Right renal cortex interstitium (tissue), 3 donors: ENCODE measurements at places on chromosomes 2 and 18. TPM values are rescaled to one million over a fixed set of nuclear protein-coding genes. Genes with fewer than 3 reads are reported as not detected.

Gene VWC2L
- polyA plus RNA-seq = 0.07 TPM

Gene REG3G
- not detected for polyA plus RNA-seq

Gene ANKRD30B
- polyA plus RNA-seq = 0.16 TPM

Gene SERPINB12
- polyA plus RNA-seq = not detected

Gene DYSF
- polyA plus RNA-seq = 17.0 TPM

Gene CNDP1
- polyA plus RNA-seq = 1.2 TPM

Gene TFCP2L1
- polyA plus RNA-seq = 63.5 TPM

DNA sequence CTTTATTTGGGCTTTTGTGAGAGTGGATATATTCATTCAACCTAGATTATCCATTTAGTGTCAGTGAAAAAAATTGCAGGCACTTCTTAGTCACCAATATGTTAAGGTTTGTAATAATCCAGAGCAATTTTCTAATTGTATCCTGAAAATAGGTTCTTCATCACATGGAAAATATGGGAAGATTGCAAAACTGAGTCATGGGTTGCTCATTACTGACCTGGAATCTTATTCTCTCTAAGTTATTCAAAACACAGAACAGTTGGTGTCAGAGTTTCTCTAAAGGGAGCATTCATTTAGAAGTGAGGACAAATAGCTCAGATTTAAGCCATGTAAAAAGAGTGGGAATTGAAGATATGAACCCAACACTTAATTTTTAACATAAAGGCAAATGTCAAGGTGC lies 181.3 kb downstream of the IKZF2 start:
- no peak for DNase-seq

GRCh38 chr2:212348501-212348900 lies 190.1 kb downstream of the ERBB4 start:
- DNase-seq = no peak

GRCh38 chr18:21834299-21834660 lies 93.7 kb downstream of the MIB1 start:
- no peak for DNase-seq

GRCh38 chr2:187364696-187365095 lies 83.4 kb downstream of the CALCRL start:
- DNase-seq = no peak

- DNase-seq = no peak
Measured at GRCh38 chr2:57429831-57430230, 616.8 kb upstream of the VRK2 start.

GRCh38 chr2:10370390-10370789 lies 67.7 kb downstream of the HPCAL1 start:
- no peak for DNase-seq

DNA sequence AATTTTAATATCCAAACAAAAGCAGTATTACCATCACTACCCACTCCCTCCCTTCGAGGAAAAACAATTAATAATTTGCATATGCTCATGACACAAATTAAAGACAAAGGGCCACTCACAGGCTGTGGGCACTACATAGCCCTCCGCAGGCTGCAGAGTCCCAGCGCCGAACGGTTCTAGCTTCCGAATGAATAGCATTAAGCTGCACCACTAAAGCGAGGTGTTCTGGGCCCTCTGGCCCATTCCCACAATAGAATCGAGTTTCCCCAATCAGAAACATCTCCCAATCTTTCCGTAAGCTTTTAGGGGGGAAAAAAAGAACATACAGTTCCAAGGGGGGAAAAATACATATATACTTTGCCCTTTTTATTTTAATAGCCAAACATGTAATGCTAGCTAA lies 14.5 kb upstream of the SIX3 start:
- DNase-seq = no peak

- no peak for DNase-seq
Measured at GRCh38 chr2:39481611-39482010, 44.5 kb upstream of the MAP4K3 start.

GRCh38 chr2:1714291-1715064 lies 29.8 kb downstream of the PXDN start:
- no peak for DNase-seq

DNA sequence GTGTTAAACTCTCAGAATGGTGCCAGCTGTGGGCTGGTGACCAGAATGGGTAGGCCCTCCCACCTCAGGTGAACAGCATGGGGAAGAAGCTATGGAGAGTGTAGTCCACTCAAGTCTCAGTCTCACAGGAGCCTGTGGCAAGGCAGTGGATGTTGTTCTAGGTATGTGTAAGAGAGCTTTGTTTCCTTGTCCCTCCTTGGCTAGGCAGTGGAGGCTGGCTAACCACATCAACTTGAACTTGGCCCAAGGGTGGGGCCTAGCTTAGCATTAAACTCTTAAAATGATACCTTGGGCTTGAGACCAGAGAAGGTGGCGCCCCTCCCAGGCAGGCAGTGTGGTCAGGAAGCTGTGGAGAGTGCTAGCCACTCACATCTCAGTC lies 53.2 kb upstream of the SLC4A10 start:
- DNase-seq = no peak

DNA sequence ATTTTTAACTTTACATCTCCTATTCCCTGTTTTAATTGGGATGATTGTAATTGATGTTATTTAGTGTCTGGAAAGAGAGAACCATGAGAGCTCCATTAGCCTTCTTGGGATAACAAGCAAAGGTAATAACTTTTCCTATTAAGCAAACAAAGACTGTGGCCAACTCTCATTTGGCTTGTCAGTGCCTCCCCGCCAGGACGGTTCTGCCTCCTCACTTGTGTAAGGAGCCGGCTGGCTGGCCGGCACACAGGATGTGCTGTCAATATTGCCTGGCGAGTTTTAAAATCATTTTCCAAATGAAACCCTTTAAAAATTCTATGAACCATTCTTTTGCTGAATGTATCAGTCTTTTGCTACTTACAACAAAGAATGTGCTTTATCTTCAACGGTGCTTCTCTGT lies 898.3 kb downstream of the CPS1 start:
- no peak for DNase-seq

GRCh38 chr2:49801898-49802450 lies 647.7 kb upstream of the FSHR start:
- no peak for DNase-seq

DNA sequence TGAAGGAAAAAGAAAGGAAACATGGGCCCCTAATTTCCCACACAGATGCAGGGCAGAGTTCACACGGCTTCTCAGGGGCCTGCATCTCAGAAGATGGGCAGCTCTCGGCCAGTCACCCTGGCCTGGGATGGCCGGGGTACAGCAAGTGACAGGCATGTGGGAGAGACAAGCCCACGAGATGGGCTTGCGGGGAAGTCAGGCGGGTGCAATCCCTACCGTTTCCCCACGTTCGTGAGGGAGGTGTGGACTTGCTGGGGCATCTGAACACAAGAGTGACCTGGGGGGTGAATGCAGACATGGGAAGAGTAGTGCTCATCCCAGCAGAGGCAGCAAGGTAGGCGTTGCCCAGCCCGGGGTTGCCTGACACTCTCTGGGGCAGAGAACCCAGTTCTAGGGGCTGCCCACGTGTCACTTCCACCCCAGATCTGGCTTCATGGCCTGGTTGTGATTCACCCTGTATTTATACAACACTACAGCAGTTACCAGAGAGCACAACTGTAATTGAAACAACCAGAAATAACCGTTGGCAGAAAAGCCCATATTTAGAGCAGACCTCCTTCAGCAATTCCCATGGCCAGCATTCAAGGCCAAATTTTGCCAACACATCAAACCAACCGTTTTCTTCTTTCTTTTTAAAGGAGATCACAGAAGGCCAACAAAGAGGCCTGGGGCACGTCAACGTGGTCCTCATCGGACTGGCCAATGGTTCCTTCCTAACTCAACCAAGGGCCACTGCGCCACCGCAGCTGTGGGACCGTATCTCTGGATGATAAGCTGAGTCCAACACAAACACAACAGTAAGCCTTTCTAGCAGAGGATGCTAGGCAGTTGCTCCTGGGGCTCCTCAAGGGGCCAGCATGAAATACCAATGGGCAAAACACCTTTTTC lies 58.4 kb downstream of the PARD6G start:
- no peak for DNase-seq
